ENCODE measurements at places on chromosomes 12 and 14. TPM values are rescaled to one million over a fixed set of nuclear protein-coding genes. Genes with fewer than 3 reads are reported as not detected.

DNA sequence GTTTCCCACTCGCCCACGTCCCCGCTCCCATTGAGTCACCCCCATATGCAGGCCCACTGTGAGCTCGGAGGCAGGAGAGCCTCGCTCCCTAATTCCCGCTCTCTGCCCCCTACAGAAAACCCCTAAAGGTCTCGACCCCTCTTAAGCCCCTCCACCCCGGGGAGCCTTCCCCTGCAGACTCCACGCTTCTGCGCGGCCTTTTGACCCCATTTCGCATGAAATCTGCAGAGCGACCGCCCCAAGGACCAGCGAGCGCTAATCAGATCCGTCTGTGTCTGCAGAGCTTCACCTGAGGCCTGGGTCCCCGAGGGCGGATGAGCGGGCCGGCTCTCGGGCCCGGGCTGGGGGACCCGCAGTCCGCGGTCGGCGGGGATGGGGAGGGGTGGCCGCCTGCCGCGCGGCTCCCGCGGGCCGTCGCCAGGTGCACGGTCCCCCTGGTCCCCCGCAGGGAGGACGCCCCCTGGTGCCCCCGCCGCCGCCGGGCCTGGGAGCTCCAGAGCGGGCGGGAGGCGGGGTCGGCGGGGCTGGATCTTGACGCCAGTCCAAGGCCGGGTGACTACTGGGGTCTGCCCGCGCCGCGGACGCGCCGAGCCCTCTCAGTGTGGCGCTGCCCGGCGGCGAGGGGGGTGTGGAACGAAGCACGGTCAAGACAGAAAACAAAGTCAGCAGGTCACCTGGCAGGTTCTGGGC lies 10.1 kb downstream of the BMP4 start:
- no peak for DNase-seq
- H3K36me3 ChIP-seq: no peaks in the 10 kb centered on the region
- H3K27me3 ChIP-seq: peaks cover 3% of the 10 kb centered on the region
- H3K27ac ChIP-seq: no peak overlapping the region
- no peaks in the 10 kb centered on the region for H3K4me1 ChIP-seq

GRCh38 chr12:48169011-48169410 lies 11.7 kb upstream of the ASB8 start:
- H3K4me3 ChIP-seq: no peak overlapping the region
- DNase-seq: no peak
- no peak overlapping the region for H3K27ac ChIP-seq
- H3K4me1 ChIP-seq: no peaks in the 10 kb centered on the region

- H3K27ac ChIP-seq: peak overlapping the region; percentile 91
- peak overlapping the region; percentile 73 for H3K4me3 ChIP-seq
- DNase-seq: no peak
- H3K4me1 ChIP-seq: no peaks in the 10 kb centered on the region
These were observed 649 bp upstream of the GNPNAT1 start for GRCh38 chr14:52792097-52792415.

DNA sequence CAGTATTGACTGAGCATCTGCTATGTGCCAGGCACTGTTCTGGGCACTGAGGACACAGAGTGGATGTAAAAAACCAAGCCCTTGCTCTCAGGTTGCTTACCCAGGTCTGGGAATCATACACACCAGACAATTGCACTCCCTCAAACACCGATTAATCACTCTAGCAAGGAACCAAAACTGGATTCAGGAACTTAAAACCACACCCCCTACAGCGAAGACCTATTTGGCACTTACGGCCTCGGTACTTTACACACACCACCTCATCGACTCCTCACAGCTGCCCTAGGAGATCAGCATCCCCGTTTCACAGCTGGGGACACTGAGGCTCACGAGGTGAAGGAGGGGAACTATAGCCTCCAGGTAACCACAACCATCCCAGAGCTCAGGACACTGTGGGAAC lies 1.6 kb downstream of the GLTP start:
- peaks cover 6% of the 10 kb centered on the region for H3K4me1 ChIP-seq
- no peak for DNase-seq
- peak overlapping the region; percentile 81 for H3K4me3 ChIP-seq
- H3K27ac ChIP-seq: no peak overlapping the region

- peak overlapping the region; percentile 64 for H3K27ac ChIP-seq
- DNase-seq: no peak
- H3K4me3 ChIP-seq: no peak overlapping the region
- H3K27me3 ChIP-seq: no peaks in the 10 kb centered on the region
- no peaks in the 10 kb centered on the region for H3K36me3 ChIP-seq
These were observed 8.8 kb downstream of the BCL7A start for GRCh38 chr12:122030424-122031035.

GRCh38 chr12:109295764-109296425 lies 13.2 kb downstream of the FOXN4 start:
- H3K4me3 ChIP-seq: no peak overlapping the region
- H3K27me3 ChIP-seq: peaks cover 3% of the 10 kb centered on the region
- no peaks in the 10 kb centered on the region for H3K36me3 ChIP-seq
- H3K27ac ChIP-seq: no peak overlapping the region
- no peaks in the 10 kb centered on the region for H3K4me1 ChIP-seq
- no peak for DNase-seq

DNA sequence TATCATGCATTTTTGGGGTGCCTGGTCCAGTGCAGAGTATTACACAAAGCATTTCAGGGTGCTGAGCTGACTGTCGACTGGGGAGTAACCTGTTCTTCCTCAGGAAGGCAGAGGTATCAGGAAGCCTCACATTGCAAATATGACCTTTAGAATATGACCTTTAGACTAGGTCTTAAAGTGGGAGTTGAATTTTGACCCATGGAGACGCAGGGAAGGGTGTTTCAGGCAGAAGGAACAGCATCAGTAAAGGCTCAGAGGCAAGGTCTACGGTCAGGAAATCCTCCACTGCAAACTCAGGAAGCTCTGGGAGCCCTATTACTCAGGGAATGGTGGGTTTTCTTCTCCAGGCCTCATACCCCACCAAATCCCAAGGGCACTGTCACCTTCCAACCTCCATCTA lies 11.3 kb downstream of the HNF1A start:
- no peaks in the 10 kb centered on the region for H3K36me3 ChIP-seq
- no peaks in the 10 kb centered on the region for H3K27me3 ChIP-seq
- no peak for DNase-seq
- H3K4me1 ChIP-seq: no peaks in the 10 kb centered on the region

GRCh38 chr14:100476012-100476822 lies 111.0 kb downstream of the BEGAIN start:
- no peaks in the 10 kb centered on the region for H3K4me1 ChIP-seq
- no peak for DNase-seq
- no peaks in the 10 kb centered on the region for H3K36me3 ChIP-seq
- H3K27ac ChIP-seq: no peak overlapping the region
- no peaks in the 10 kb centered on the region for H3K27me3 ChIP-seq
- H3K4me3 ChIP-seq: no peak overlapping the region

- no peak for DNase-seq
- H3K27ac ChIP-seq: no peak overlapping the region
- peak overlapping the region; percentile 53 for H3K4me3 ChIP-seq
- no peaks in the 10 kb centered on the region for H3K36me3 ChIP-seq
- H3K4me1 ChIP-seq: no peaks in the 10 kb centered on the region
- no peaks in the 10 kb centered on the region for H3K27me3 ChIP-seq
These were observed 513 bp downstream of the BCAT1 start for GRCh38 chr12:24948420-24948756.

DNA sequence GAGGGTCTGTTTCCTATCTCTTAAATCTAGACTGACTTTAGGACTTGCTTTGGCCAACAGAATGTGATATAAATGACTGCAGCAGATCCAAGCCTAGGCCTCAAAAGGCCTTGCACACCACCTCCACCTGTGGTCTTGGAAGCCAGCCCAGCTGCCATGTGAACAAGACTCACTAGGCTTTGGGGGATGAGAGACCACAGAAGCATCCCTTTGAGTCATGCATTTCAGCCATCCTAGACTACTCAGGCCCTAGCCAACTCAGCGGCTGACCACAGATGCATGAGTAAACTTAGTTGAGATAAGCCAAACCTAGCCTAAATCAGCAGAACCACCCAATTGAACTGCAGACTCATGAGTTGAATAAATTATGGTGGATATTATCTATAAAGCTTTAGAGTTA lies 87.7 kb downstream of the KCNH5 start:
- H3K4me1 ChIP-seq: no peaks in the 10 kb centered on the region
- no peaks in the 10 kb centered on the region for H3K27me3 ChIP-seq
- no peak overlapping the region for H3K4me3 ChIP-seq
- no peak for DNase-seq

- no peaks in the 10 kb centered on the region for H3K4me1 ChIP-seq
- no peak overlapping the region for H3K4me3 ChIP-seq
- DNase-seq: no peak
- H3K27ac ChIP-seq: no peak overlapping the region
These were observed 136.1 kb downstream of the ASCL1 start for GRCh38 chr12:103093499-103094106.

GRCh38 chr12:103560604-103561101 lies 26.4 kb upstream of the STAB2 start:
- DNase-seq: no peak
- no peak overlapping the region for H3K4me3 ChIP-seq
- H3K36me3 ChIP-seq: no peaks in the 10 kb centered on the region
- H3K27me3 ChIP-seq: no peaks in the 10 kb centered on the region

DNA sequence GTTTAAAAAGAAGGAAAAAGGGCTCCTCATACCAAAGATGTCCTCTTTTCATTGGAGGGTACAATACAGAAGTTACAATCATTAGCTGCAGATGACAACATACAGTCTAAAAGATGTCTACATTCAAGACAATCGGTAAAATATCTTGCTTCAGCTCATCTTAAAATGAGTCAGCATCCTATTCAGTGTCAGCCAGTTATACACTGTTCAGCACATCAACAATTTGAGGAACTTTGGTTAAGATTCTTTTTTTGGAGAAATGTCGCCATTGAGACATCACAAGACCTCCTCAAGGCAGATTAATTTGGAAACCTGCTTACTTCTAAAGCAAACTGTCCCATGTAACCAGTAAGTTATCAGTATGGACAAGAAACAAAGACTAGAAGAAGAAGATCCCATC lies 100.7 kb upstream of the SLC38A4 start:
- H3K36me3 ChIP-seq: no peaks in the 10 kb centered on the region
- no peak for DNase-seq
- H3K4me1 ChIP-seq: no peaks in the 10 kb centered on the region
- H3K27ac ChIP-seq: no peak overlapping the region
- no peak overlapping the region for H3K4me3 ChIP-seq
- no peaks in the 10 kb centered on the region for H3K27me3 ChIP-seq

GRCh38 chr14:104801520-104802393 lies 856 bp downstream of the ZBTB42 start:
- peak overlapping the region; percentile 98 for H3K27ac ChIP-seq
- H3K4me1 ChIP-seq: peaks cover 6% of the 10 kb centered on the region
- H3K4me3 ChIP-seq: peak overlapping the region; percentile 80

DNA sequence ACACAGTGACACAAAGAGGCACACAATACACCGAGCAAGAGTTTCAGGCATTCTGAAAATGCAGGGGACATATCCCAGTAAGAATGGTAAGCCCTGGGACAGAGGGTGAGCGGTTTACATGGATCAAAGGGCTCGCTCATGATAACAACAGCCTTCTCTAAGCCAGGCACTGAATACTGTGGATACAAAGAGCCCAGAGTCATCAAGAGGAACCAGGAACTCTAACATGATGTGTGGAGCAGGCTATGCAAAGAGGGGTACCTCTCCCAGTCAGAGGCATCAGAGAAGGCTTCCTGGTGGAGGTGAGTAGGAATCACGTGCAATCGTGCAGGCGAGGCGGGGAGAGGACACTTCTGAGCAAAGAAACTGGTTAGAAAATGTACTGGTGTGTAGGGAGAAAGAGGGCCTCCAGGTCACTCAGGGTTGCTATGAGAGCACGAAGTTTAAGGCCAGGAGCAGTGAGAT lies 76.9 kb upstream of the EEA1 start:
- H3K36me3 ChIP-seq: no peaks in the 10 kb centered on the region
- H3K27ac ChIP-seq: no peak overlapping the region
- no peak overlapping the region for H3K4me3 ChIP-seq

DNA sequence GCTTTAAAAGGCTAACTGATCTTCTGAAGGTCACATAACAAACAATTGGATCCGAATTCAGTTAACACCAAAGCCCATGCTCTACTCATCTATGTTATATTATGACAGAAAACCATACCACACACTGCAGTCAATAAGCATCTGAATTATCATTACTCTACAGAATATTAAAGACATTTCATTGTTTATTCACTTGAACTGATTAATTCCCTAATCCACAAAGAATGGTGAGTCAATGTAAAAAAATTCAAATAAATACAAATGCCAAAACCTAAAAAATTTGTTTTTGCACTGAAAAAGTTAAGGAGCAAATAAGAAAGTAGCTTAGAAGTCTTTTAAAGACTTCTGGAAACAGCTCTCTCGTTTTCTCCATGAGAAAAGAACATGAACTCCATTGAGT lies 13.7 kb downstream of the NID2 start:
- H3K27me3 ChIP-seq: no peaks in the 10 kb centered on the region
- no peaks in the 10 kb centered on the region for H3K36me3 ChIP-seq
- peaks cover 6% of the 10 kb centered on the region for H3K4me1 ChIP-seq
- peak overlapping the region; percentile 83 for H3K27ac ChIP-seq
- no peak for DNase-seq

DNA sequence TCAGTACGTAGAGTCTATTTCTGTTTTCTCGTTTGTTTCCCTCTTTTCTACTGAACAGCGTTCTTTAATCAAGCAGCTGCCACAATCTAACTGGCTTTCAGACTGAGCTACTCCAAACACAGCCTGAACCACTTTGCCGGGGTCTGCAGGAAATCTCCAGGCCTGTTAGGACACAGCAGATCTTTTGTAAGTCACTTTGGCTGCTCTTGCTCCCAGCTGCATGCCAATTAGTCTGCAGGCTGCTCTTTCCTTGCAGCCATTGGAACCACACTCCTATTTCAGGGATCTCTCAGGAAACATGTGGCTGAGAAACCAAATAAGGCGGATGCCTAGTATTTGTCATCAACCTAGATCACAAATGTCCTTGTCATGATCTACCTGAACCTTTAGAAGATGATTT lies 73.6 kb downstream of the TMTC1 start:
- peak; percentile 38 for DNase-seq
- no peak overlapping the region for H3K4me3 ChIP-seq
- no peaks in the 10 kb centered on the region for H3K4me1 ChIP-seq
- no peaks in the 10 kb centered on the region for H3K27me3 ChIP-seq
- H3K36me3 ChIP-seq: no peaks in the 10 kb centered on the region

GRCh38 chr12:54701940-54702592 lies 53.9 kb upstream of the DCD start:
- no peak overlapping the region for H3K4me3 ChIP-seq
- no peaks in the 10 kb centered on the region for H3K36me3 ChIP-seq
- no peaks in the 10 kb centered on the region for H3K27me3 ChIP-seq
- no peak for DNase-seq
- H3K4me1 ChIP-seq: no peaks in the 10 kb centered on the region
- no peak overlapping the region for H3K27ac ChIP-seq

Gene GUCY2C
- not detected for total RNA-seq

Gene MYH6
- total RNA-seq: not detected

Gene ZNF385A
- total RNA-seq: 8.9 TPM

Gene SIX6
- not detected for total RNA-seq

Gene ASPG
- 0.33 TPM for total RNA-seq
